Mucosa of descending colon (tissue), 3 donors: ENCODE measurements at places on chromosomes 11 and 22. TPM values are rescaled to one million over a fixed set of nuclear protein-coding genes. Genes with fewer than 3 reads are reported as not detected.
A peak's percentile ranks its signal among the peaks of the same experiment; 100 is the strongest.

DNA sequence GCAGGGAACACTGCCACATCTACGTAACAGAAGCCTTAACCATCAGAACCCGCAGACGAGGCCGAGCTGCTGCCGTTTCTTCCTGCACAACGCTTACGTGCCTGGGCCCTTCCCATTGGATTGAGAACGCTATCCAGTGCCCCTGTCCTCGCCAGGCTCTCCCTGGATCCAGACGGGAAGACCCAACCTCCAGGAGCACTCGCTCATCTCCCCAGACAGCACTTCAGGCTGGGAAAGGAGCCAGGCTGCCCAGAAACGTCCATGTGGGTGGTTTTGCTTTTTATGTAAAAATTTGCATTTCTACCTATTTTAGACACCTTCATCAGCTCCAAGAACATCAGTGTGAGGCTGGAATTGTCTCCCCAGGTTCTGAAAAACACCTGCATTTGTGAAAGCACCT is 7.3 kb upstream of the CRYBB3 start:
- no peak for DNase-seq

DNA sequence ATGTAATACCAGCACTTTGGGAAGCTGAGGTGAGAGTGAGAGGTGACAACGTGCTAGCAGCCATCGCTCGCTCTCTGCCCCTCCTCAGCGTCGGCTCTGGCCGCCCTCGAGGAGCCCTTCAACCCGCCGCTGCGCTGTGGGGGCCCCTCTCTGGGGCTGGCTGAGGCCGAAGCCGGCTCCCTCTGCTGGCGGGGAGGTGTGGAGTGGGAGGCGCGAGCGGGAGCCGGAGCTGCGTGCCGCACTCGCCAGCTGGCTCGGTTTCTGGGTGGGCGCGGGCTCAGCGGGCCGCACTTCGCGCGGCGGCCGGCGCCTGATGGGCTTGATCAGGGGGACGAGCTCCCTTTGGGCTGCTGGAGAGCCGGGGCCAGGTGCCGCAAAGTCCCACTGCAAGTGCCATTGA is 98.9 kb upstream of the UBASH3B start:
- no peak for DNase-seq

GRCh38 chr22:33544707-33545106 is 375.6 kb downstream of the LARGE1 start:
- DNase-seq, result no peak

DNA sequence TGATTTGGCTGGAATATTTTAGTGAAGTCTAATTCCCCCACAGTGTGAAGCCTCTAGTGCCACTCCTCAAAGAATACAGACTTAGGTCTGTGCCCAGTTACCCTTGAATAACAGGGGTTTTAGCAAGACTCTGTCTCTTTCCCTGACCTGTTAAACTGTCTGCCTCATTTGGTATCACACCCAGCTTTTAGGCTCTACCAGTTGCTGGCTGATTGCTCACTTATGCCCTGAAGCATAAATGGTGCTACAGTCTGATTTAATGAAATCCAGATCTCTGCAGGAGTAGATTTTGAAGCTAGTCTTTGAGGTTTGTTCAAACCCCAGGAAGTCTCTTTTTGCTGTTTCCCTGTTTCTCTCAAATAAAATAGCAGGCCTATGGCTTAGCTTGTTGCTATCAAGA is 45.2 kb upstream of the LIPT2 start:
- DNase-seq, result no peak

DNA sequence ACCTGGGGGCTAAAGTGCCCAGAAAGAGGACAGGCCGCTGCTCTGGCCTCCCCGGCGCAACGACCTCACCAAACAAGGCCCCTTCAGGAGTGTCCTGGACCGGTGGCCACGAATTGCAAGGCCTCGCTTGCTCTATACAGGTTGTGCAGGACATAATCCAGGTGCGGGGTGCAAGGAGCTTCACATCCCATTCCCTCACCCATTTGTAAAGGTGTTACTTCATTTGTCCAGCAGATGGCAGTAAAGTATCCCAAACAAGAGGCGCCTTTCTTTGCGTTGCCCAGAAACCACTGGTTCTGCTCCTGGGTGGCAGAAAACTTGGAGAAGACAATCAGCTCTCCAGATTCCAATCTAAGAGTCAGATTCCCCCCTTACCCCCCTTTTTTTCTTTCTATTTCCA is 35.9 kb upstream of the PRDM11 start:
- DNase-seq, result no peak

DNA sequence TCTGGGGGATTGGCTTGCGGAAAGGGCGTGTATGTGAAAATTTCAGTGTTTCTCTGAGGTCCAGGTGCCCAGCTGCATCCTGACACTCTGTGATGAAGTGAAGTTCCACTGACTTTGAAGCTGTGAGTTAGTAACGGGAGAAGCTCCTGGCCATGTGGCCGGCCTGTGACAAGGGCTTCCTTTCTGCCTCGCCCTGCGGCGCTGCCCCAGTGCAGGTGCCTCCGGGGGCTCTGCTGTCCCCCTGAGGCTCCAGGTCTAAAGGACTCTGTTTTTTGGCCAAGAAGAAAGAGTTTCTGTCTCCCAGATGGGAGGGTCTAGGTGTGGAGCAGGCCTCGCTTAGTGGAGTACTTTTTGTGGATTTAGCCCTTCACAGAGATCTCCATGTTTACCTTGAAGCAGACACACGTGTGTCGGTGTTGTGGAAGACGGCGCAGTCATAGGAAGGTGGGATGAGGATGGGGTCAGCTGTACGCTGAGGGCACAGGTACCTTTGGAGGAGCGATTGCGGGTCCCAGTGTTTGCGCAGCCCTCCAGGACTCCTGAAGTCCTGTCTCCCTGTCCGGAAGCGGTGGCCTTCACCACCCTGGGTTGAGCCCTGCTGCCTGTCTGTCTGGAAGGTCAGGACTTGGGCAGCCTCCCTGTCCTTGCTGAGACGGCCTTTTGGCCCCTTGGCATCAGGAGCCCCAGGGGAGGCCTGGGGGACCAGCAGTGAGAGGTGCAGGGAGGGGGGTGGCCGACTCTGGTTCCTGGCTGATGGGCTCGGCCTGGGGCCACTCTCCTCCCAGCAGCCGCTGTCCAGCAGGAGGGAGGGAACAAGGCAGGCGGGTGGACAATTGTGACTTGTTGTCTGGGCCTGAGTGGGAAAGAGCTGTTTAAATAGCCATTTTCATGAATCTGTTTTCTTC is 1249.3 kb downstream of the BRD1 start:
- peak; percentile 17 for DNase-seq

DNA sequence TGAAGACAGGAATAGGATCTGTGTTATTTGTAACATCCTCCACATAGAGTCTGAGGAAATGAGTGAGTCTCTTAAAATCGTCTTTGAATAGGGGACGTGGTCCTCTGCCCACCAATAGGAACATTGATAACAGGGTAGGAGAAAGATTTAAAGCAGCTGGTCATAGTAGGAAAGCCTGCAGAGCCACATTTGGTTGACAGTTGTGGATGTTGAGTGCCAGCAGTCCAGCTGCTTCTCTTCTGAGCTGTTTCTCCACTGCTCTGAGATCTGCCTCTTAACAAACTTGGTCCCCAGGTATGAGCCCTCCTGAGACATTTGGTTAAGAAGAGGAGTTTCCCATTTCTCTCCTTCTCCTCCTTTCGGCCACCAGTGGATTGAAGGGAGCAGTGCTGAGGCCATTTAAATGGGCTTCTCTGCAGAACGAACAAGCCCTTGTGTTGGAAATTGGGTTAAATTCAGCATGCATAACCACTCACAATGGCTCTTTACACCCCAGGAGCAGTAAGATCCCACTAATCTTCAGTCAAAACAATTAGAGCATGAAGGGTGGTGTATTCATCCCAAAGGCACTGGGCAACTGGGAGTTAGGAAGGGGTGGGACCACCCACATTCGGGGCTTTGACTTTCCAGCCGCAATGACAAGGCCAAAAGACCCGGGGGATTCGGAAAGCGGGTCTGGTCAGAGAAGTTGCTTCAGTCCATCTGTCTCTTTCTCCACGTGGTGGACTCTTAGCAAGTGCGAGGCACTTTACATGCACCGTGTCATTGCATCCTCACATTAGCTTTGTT is 32.3 kb downstream of the MIAT start:
- no peak for DNase-seq

GRCh38 chr22:34688825-34689224 is 377.1 kb upstream of the ISX start:
- DNase-seq, result no peak

- no peak for DNase-seq
These were observed 145.9 kb downstream of the CTTN start for GRCh38 chr11:70544067-70544773.

DNA sequence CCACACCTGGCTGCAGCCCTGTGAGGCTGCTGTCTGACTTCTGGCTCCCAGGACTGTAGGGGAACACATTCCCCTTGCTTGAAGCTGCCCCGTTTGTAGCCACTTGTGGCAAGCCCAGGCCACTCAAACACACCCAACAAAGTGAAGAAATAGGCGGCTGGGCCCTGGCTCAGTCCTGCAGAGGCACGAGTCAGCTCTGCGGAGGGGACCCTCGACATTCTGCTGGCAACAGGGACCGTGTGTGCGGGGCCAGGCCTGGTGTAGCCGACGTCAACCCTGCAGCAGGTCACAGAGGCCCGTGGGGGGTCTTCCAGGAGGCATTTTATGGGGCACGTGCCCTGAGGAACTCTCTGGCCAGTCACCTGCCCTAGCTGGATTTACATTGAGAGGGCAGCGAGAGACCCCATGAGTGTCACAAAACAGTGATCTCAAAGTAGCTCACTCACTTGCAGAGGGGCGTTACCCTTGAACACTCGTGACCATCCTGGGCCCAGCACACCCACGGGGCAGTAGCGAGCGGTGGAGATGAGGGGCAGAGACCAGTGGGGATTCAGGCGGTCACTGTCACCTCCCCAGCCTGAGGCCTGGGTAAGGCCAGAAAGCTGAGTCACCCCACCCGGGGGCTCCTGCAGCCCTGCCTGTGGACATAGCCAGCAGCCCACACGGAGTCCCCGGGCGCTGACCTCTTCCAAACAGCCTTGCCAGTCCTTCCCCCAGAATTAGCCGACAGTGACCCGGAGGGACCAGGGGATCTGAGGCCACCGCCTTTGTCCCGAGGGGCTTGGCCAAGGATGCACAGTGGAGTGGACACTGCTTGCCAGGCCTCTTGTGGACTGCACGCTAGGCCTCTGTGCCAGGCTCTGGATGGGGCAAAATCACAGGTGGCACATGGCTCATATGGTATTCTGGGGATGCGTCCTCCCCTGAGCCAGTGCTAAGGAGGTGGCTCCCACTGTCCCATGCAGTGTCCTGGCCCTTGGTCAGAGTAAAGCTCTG is 139.5 kb downstream of the CTTN start:
- DNase-seq, result peak; percentile 23

GRCh38 chr11:57552479-57552878 is 15.0 kb downstream of the UBE2L6 start:
- no peak for DNase-seq

GRCh38 chr22:37563153-37564081 is 3.1 kb downstream of the CDC42EP1 start:
- peak; percentile 67 for DNase-seq

DNA sequence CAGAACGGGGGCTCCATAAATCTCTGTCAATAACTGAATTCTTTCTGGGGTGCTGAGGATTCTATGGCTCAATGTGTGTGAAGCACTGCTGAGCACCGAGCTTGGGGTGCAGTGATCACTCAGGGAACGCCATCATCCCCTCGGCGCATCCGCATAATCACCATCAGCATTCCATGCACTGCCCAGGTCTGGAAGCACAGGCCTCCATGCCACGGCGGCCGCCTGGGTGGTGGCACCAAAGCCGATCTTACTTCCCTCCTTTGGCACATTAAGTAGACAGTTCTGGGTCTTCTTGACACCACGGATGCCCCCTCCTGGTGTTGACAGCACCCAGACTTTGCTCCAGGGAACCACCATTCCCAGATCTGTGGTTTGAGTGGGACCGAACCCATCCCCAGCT is 15.6 kb downstream of the LTO1 start:
- peak; percentile 3 for DNase-seq

GRCh38 chr11:125173556-125173955 is 9.0 kb downstream of the PKNOX2 start:
- no peak for DNase-seq

DNA sequence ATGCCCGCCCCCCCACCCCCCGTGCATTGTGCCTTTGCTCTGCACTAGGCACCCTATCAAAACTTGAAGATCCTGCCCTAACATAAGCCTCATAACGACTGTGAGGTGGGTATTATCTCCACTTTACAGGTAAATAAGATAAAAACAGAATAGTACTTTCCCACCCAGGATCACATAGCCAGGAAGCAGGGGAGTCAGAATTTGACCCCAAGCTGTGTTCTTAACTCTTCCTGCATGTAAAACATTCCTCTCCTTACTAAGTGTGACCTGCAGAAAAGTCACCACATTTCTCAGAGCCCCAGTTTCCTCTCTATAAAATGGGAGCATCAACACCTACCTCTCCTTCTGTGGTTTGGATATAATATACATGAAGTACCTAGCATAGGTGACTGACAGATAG is 18.2 kb upstream of the ANKK1 start:
- no peak for DNase-seq

GRCh38 chr11:74579577-74580270 is 12.7 kb upstream of the POLD3 start:
- no peak for DNase-seq

GRCh38 chr22:21996175-21996720 is 13.7 kb upstream of the TOP3B start:
- no peak for DNase-seq

DNA sequence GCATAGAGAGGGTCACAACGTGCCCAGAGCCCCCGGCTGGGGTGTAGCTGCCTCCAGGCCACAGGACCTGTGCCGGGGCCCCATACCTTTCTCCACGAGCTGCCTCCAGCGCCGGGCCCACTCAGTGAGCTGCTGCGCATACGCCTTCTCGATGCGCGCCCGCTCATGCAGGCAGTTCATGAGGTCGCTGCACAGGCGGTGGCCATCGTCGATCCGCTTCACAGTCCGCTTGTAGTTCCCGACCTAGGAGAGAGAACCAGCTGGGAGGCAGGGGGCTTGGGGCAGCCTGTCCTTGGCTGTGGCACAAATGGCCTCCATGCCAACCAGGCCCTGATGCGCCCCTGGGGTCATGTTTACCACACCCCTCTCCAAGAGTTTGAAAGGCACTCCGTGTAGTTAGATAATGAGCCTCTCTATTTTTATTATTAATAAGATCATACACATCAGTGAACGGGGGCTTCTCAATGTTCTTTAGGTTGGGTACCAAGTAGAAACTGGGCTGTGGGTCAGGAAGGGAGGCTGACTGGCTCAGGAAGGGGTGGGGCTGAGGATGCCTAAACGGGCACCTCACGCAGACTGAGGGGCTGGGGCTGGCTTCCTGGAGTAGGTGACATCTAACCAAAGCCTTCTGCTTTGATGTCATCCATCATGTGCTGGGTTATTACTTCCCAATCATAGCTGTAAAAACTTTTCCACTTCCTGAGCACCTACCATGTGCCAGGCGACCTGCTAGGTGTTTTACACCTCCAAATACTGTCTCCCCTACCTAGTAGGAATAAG is 36.5 kb upstream of the ARFGAP3 start:
- DNase-seq, result no peak

- no peak for DNase-seq
These were observed 72.4 kb upstream of the BIRC3 start for GRCh38 chr11:102244681-102245409.

The SLN gene
- total RNA-seq, result not detected

The KCNJ11 gene
- 1.6 TPM for total RNA-seq

The CYP2D6 gene
- 4.7 TPM for total RNA-seq

The FOSL1 gene
- total RNA-seq, result 1.2 TPM

The CACNA1I gene
- total RNA-seq, result 0.20 TPM

The ELF5 gene
- not detected for total RNA-seq

The ZP1 gene
- 0.23 TPM for total RNA-seq

The KRTAP5-11 gene
- not detected for total RNA-seq

The OR51B4 gene
- not detected for total RNA-seq

The CCDC179 gene
- not detected for total RNA-seq

The ATG13 gene
- total RNA-seq, result 81.4 TPM

The IL17REL gene
- 0.09 TPM for total RNA-seq

The TMEM123 gene
- 157 TPM for total RNA-seq

The MSANTD2 gene
- 7.2 TPM for total RNA-seq

The ROBO4 gene
- 4.8 TPM for total RNA-seq
